Mammary epithelial cell (primary cell): ENCODE measurements at places on chromosomes 4 and X. TPM values are rescaled to one million over a fixed set of nuclear protein-coding genes. Genes with fewer than 3 reads are reported as not detected.
A peak's percentile ranks its signal among the peaks of the same experiment; 100 is the strongest.

Gene KCNE5
- total RNA-seq, result 0.40 and 0.59 TPM in 2 replicates

Gene HPGDS
- not detected in 2 replicates for total RNA-seq

Gene PLCXD1
- total RNA-seq, result 4.3 TPM

Gene GPR78
- not detected for total RNA-seq

Gene SMARCA1
- 23.2 and 32.4 TPM in 2 replicates for total RNA-seq

Gene P2RY8
- total RNA-seq, result not detected in 2 replicates

Gene MBNL3
- total RNA-seq, result 5.7 TPM

GRCh38 chr4:119833611-119834010 is 205.0 kb upstream of the PDE5A start:
- DNase-seq, result no peak

DNA sequence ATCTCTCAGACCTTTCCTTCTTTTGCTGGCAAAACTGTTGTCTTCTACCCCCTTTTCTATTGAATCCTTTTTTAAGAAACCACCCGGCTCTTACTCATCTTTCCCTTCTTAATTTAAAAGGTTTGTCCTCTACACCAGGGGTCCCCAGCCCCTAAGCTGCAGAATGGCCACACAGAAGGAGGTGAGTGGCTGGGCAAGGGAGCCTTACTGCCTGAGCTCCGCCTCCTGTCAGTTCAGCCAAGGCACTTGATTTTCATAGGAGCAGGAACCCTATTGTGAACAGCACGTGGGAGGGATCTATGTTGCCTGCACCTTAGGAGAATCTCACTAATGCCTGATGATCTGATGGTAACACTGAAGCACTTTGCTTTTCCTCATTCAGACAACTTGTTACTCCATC is 726.3 kb upstream of the INTU start:
- no peak for DNase-seq

GRCh38 chrX:113384628-113385027 is 544.0 kb upstream of the AMOT start:
- peak; percentile 35 for DNase-seq

DNA sequence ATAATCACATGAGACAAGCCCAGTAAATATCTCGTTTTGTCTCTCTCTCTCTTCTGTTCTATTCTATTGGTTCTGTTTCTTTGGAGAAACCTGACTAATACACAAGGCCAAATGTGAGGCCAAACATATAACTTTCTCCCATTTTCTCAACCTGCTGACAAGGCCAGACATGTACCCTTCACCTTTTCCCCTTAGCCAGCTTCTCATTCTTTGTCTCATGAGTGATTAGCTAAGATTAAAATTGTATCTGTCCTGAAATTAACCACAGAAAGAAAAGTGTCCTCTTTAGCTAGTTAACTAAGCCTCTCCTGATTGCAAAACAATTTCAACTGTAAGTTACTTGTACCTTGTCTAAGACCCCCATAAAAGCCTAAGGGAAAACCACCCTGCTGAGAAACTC is 18.5 kb upstream of the ADGRA3 start:
- no peak for DNase-seq

DNA sequence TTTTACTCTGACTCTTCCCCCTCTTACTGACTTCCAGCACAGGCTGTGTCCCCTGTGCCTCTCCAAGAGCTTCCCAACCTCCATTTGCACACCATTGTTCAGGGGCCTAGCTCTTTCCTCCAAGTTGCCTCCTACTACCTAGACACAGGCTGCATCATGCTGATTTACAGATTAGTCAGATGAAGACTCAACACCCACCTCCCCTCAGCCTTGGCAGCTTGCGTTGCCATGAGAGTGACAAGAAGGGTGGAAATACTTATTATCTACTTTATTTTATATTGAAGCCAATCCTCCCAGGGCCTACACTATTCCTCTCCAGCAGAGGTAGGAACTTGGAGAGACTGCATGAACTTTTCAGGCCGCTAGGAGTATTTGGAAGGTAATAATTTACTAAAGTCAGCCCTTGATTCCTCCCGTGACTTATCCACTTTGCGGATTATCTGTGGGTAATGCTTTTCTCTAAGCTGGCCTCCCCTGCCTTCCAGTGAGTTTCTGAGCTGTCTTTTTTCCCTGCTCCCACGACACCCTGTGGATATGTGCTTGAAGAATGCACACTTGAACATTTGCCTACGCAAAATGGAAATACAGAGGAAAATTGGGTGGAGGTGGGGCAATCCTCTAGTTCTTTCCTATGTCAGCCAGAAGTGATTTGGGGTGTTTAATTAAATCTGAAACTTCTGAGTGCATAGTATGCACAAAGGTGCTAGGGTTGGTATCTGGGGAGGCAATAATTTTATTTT is 74.1 kb upstream of the TMEM164 start:
- DNase-seq, result no peak

- no peak for DNase-seq
These were observed 78.8 kb upstream of the FAT4 start for GRCh38 chr4:125235971-125236370.

DNA sequence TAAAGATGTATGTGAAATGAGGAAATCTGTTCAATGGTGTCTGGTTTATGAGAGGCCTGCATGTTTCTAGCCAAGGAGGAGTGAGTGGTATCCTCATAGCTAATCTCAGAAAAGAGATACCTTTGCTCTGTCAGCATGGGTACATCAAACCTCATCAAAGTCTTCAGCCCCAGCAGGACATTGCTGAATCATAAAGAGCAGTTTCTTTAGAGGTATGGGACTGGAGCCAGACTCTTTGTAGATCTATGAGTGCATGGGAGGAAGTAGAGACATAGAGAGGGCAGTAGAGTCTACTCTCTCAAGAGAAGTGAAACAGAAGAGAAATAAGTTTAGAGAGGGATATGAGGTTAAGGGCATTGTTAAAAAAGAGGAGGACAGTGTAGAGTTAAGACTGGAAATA is 1950.9 kb downstream of the ARAP2 start:
- DNase-seq, result no peak

- no peak for DNase-seq
These were observed 531 bp upstream of the MANBA start for GRCh38 chr4:102761296-102761701.

- DNase-seq, result peak; percentile 35
These were observed 56.0 kb downstream of the BANK1 start for GRCh38 chr4:101846550-101846949.

DNA sequence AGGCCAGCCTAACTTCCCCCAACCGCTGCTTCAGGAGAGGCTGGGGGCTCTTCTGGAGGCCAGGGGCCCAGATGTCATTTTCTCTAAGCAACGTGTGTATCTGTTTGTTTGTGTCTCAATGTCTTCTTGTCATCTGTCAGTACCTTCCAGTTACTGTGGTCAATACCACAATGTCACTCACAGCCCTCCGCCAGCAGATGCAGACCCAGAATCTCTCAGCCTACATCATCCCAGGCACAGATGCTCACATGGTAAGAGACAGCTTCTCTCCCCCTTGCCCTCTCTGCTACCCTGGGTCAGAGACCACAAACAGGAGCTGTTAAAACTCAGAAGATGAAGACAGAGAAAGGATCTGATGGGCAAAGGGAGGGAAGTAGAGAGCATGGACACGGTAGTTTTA is 5.0 kb downstream of the XPNPEP2 start:
- DNase-seq, result no peak

DNA sequence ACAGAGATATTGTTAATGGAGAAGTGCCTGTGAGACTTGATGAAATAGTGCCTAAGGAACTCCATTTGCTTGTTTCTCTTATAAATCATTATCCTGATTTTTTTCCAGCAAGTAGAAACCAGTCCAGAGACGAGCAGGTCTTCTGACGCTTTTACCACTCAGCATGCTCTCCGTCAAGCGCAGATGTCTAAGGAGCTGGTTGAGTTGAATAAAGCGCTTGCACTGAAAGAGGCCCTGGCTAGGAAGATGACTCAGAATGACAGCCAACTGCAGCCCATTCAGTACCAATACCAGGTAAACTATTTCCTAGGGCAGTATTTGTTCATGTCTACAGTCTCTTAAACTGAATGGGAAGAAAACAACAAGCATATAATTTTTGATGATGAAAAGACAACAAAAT is 63.6 kb downstream of the KIF4A start:
- no peak for DNase-seq

GRCh38 chrX:15215366-15215765 is 54.5 kb downstream of the ASB9 start:
- DNase-seq, result no peak

GRCh38 chr4:7540654-7541413 is 106.1 kb upstream of the PSAPL1 start:
- no peak for DNase-seq
